ENCODE measurements at places on chromosomes 2 and 18.

- no peak for DNase-seq
Observed at GRCh38 chr18:69265656-69266055, 135.0 kb upstream of the DOK6 start.

DNA sequence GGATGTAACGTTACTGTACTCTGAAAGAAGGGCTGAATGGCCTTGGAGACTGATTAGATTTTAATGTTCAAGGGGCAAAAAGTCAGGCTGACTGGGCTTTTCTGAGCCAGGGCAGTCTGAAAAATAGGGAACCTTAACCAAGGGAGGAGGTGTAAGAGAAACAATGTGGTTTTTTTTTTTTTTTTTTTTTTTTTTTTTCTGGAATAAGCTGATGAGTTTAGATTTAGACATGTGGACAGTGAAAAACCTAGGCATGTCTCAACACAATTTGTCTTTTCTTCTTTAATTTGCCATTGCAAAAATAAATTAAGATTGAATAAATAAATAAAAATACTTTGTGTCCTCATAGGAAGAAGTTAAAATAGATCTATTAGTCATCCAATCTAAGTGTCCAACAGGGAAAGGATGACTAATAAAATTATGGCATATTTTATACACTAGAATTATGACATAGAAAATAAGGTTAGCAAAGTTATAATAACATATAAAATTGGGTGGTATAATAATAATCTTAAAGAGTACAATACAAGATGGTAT lies 237.6 kb upstream of the TRIB2 start:
- DNase-seq = no peak

GRCh38 chr2:118225666-118226065 lies 137.4 kb downstream of the INSIG2 start:
- no peak for DNase-seq

GRCh38 chr2:479031-479430 lies 191.1 kb upstream of the ALKAL2 start:
- no peak for DNase-seq

DNA sequence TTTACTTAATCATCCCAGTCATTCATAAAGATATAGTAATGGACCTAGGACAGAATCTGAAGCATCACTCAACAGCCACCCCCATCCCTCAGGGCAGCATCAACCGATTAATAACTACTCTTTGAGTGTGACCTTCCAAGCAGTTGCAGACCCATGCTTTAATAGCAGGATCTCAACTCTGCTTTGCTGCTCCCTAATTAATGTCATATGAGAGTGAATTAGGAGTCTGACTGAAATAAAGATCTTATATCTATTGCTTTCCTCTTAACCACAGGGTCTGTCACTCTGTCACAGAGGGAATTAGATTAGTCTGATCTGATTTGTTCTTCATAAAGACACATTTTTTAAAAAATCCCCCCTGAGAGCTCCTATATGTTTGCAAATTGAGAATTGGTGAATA lies 46.1 kb upstream of the LRP1B start:
- no peak for DNase-seq

DNA sequence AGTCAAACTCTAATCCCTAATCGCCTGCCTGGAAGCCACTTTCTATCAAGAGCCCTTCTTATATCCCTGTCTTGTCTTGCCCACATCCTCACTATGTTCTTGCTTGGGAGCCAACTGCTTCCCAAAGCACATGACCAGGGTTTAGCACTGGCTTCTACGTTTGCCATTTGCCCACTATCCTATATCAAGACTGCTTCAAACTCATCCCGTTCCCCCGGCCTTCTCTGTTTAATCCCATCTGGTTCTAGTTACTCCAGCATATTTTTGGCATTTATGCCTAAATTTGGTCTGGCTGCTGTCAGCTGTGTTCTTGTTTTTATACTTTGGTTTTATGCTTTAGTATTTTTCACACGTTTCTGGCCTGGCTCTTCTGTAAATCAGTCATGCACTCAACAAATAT lies 40.2 kb downstream of the POLR1A start:
- no peak for DNase-seq

- DNase-seq = no peak
Observed at GRCh38 chr18:31821545-31822171, 61.0 kb upstream of the SLC25A52 start.

- DNase-seq = peak; percentile 25
Observed at GRCh38 chr2:95115418-95115817, 6.2 kb downstream of the MRPS5 start.

DNA sequence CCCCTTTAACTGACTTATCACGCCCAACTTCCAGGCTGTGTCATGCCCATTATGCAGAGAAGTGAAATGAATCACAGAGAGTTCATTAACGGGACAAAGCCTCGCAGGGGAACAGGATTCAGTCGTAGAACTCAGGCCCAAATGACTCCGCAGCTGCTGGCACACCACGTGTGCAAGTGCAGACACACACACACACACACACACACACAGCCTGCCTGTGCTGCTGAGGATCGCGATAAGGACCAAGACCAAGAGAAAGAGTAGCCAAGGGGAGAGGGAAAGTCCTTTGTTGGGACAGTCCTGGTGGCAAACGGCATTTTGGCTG lies 90.0 kb upstream of the TAF1B start:
- peak; percentile 69 for DNase-seq

DNA sequence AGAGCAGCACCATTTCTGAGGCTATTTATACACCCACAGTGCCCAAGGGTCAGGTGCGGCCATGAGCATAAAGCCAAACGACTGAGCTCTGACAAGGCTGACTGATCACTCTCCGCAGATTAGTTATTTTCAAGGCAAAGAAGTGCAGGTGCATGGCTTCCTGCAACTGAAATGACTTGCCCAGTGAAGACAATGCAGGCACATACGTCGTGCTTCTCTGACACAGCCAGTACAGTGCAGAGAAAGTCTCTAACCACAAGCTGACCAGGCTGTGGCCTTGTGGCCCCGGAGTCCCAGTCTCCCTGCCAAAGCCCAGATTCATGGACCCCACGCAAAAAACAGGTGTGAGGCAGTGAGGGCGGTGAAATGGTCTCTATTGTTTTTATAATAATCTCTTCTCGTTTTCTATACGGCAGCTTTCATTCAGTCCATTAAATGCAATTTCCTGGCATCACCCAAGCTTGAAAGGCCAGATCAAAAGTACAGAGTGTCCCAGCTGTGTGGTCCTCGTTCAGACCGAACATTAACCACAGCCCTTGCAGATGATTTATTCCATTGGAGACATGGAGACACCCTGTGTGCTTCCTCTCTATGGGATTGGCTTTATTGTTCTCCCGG lies 447.0 kb upstream of the ID2 start:
- DNase-seq = peak; percentile 90

DNA sequence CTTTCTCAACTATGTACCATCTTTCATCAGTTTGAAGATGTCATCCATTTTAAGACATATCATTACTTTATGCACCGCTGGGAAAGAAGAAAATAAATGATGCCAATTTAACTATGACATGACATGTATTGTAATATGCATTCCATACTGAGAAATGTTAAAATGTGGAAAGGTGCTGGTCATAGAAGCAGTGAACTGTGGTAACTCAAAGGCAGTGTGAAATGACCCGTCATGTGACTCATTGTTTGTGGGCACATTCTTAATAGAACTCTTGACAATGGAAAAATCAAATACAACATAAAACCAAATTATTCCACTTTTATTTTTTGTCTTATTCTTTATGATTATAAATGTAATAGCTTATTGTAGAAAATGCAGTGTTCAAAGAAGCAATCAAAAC lies 455.0 kb upstream of the ST6GAL2 start:
- DNase-seq = no peak

GRCh38 chr2:105294844-105295481 lies 34.6 kb downstream of the TGFBRAP1 start:
- no peak for DNase-seq

DNA sequence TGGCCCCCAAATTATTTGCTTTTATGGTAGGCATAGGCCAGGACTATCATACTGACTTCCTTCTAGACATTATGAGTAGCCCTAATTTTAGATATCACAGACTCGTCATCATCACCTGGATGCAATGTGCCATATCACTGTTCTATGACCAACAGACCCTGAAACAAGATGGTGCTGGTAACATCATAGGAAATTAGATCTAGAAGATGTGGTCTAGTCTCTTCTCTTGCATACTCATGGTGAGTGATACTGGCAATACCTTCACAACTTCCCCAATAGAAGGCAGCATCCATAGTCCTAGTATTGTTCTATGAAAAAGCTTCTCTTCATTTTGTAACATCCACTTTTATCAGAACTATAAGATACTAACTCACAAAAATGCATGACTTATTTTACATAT lies 116.3 kb upstream of the ITGA4 start:
- no peak for DNase-seq
